Stimulated activated CD4-positive, alpha-beta T cell treated with anti-CD3 and anti-CD28 coated beads, Interleukin-2, amount 100 ng/mL, for 24 hours (primary cell): ENCODE measurements at places on chromosomes 6 and 20.

GRCh38 chr6:153170511-153170910 lies 39.4 kb upstream of the RGS17 start:
- no peak for DNase-seq

- DNase-seq, result no peak
Measured at GRCh38 chr6:29424168-29424567, 9.4 kb downstream of the OR12D1 start.

DNA sequence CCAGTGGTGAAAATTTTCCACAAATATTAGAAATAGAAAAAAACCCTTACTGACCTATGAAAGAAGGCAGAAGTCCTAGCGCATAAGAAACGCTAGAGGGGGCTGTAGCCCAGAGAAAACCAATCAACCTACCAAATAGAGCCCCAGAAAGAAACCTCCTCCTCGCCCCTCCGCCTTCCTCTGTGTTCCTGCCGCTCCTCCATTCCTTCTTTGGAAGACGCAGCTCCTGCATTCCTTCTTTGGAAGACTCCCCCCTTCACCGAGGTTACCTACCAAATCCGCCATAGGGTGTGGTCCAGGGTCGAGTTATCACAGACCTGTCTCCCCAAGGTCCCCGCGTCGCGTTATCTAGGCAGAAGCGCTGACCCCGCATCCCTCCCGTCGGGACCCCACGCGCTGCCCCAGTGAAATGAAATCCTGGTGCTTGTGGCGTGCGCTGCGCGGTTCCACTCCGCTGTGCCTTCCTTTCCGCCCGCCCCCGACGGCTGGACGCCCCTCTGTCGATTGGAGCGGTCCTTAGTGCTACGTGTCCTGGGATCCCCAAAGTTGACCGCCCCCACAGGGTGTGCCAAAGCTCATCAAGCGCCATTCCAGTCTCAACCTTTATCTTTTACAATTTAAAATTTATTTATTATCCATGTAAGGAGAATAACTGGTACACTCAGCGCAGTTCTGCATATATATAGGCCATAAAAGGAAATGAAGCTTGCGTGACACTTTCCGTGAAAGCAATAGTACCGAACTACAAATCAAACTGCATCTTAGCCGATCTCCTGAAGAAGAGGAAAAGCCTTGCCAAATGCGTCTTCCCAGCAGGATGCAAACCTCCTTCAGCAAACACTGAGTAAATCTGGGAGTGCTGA lies 13.0 kb downstream of the RPP21 start:
- DNase-seq, result peak; percentile 54

- DNase-seq, result no peak
Measured at GRCh38 chr6:107495196-107495643, 5.3 kb downstream of the SOBP start.

GRCh38 chr6:142737368-142738034 lies 207.5 kb downstream of the HIVEP2 start:
- no peak for DNase-seq
